PC-3 (cell line): ENCODE measurements at places on chromosomes 11 and 22. TPM values are rescaled to one million over a fixed set of nuclear protein-coding genes. Genes with fewer than 3 reads are reported as not detected.

DNA sequence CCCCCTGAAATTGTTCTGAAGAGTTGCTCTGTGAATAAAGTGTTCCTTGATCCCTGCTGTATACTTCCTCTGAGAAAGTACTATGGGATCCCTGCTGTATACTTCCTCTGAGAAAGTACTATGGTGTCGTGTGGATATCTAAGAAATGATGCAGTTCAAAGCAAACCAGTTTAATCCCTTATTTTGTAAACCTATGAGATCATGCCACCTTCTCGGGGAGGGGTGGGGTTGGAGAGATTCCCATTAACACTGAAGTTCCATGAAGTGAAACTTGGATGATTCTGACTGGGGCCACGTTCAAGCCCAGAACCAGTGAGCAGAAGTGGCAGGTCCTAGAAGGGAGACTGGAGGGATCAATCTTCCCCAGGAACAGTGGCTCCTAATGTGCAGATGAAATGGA lies 13.0 kb upstream of the TP53AIP1 start:
- H3K27ac ChIP-seq: no peak overlapping the region
- H3K4me3 ChIP-seq: no peak overlapping the region
- DNase-seq: no peak
- H3K36me3 ChIP-seq: no peaks in the 10 kb centered on the region
- H3K27me3 ChIP-seq: no peaks in the 10 kb centered on the region

The HMOX1 gene
- total RNA-seq: 14.5 and 16.5 TPM in 2 replicates

The OR52K2 gene
- not detected in 2 replicates for total RNA-seq

GRCh38 chr11:12216671-12217374 lies 106.4 kb downstream of the MICAL2 start:
- no peak for DNase-seq
- H3K4me1 ChIP-seq: peaks cover 20% of the 10 kb centered on the region
- H3K27me3 ChIP-seq: no peaks in the 10 kb centered on the region
- no peak overlapping the region for H3K27ac ChIP-seq
- H3K4me3 ChIP-seq: no peak overlapping the region

The DNAJB7 gene
- not detected in 2 replicates for total RNA-seq

DNA sequence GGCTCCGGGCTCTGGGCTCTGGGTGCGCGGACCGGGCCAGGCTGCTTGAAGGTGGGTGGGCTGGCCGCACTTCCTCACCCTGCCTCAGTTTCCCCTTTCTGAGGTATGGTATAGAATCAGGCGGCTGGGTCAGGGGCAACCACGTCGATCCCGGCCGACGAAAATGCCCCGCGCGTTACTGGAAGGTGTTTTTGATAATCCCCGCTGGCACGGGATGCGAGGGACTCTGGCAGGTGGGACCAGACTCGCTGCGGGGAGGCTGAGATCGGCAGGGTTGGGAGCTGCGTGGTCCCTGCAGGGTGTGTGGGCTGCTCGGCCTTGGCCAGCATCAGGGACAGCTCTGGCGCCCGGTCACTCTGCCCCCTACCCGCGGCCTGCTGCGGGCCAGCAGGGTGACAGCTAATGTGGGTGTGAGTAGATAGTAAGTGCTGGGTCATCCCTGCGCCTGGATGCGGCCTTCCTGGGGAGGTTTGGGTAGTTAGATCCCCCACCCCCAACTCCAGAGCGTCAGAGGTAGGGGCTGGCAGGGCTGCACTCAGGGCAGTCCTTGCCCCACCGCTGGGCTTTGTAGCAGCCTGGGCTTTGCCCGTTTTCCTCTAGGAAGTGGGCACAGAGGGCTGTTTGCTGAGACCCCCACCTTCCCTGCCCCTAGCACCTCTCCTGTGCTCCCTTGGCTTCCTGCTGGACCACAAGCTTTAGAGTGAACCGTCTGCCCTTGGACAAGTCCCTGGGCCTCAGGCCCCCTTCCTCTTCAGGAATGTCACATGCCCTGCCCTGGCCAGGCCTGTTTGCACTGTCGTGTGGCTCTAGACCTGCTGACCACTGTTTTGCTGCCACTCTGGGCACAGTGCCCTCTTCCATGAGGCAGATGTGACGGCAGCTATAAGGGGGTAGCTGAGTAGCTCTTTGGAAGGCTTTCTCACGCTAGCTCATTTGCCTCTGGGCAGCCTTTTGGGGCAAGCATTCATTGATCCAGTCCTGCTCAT lies 579 bp downstream of the TANGO2 start:
- H3K36me3 ChIP-seq: no peaks in the 10 kb centered on the region
- no peaks in the 10 kb centered on the region for H3K27me3 ChIP-seq
- H3K4me3 ChIP-seq: peak overlapping the region; percentile 85
- DNase-seq: peak; percentile 46

DNA sequence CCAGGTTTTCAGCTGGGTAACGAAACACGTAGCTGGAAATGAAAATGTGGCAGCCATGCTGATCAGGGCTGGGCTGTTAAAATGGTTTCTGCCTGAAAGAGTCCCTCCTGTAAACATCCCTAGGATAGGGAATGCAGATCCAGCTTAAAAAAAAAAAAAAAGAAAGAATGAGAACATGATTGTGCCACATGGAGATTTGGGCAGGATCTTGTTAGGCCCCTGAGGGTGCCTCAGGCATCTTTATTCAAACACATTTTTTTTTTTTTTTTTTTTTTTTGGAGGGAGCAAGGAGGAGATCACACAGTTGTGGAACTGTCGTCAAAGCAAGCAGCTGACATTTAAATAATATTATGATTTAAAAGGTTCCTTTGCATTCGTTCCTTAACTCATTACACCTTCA lies 900.3 kb downstream of the OPCML start:
- H3K4me3 ChIP-seq: no peak overlapping the region
- no peak for DNase-seq
- H3K27ac ChIP-seq: no peak overlapping the region
- no peaks in the 10 kb centered on the region for H3K27me3 ChIP-seq

DNA sequence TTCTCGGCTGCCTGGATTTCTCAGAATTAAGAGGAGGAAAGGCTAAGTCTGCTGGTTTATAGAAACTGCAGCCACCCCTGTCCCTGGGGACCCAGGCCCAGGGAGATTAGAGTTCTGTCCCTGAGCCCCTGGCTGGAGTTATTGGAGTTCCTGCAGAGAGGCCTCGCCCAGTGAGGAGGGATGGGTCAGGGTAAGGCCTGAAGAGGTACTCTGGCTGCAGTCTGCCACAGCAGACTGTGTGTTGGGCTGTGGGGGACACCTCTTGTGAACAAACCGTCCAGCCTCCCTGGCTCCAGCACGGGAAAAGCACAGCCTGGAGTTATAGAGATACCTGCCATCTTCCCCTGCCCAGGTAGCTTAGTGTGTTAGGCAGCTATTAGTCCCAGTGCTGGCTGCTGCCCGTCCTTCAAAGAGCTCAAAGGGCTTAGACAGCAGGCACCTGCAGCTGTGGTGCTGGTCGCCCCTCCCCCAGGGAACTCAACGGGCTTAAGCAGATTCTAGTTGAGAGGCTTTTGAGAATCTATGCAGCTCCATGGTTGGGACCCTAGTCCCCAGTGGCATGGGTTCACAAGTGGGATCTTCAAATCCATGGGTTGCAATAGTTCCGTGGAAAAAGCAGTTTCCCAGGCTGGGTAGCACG lies 36.6 kb upstream of the MUC15 start:
- H3K4me3 ChIP-seq: no peak overlapping the region
- H3K27me3 ChIP-seq: no peaks in the 10 kb centered on the region
- no peak for DNase-seq
- no peaks in the 10 kb centered on the region for H3K4me1 ChIP-seq

The C11orf97 gene
- total RNA-seq: not detected in 2 replicates

GRCh38 chr11:92362989-92363388 lies 138.4 kb downstream of the FAT3 start:
- H3K36me3 ChIP-seq: no peaks in the 10 kb centered on the region
- H3K4me1 ChIP-seq: no peaks in the 10 kb centered on the region
- no peak overlapping the region for H3K4me3 ChIP-seq
- no peak for DNase-seq
- no peak overlapping the region for H3K27ac ChIP-seq
- no peaks in the 10 kb centered on the region for H3K27me3 ChIP-seq

The SLC17A6 gene
- not detected in 2 replicates for total RNA-seq

DNA sequence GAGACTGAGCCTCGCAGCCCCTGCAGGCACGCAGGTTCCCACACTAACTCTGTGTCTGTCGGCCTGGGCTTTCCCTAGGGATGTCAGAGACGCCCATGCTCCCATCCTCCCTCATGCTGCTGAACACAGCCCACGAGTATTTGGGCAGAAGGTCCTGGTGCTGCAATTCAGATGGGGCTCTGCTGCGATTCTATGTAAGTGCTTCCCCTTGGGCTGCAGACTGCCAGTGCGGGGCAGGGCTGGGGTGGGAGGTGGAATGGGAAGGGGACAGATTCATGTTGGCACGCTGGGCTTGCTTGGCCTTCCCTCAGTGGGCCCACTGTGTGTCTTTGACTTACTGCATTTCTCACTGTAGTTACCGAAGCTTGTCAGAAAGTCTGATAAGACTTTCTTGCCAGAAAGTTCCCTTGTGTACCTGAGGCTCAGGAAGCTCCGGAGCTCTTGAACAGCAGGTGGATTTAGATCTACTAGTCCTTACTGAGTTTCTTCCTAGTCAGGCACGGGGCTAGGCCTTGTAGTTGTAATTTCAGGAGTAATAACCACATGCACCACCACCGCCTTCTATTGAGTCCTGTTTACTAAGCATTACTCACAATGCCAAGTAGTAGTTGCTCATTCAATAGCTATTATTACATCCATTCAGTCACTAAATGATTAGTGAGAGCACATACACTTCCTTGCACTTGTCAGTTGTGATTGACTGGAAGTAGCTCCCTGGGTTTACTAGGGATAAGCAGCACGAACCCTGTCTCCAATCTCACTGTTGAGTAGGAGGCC lies 65.2 kb downstream of the CABIN1 start:
- no peaks in the 10 kb centered on the region; the same call in 1 of the 2 replicates for H3K36me3 ChIP-seq
- peaks cover 10% of the 10 kb centered on the region for H3K4me1 ChIP-seq
- H3K27ac ChIP-seq: no peak overlapping the region
- H3K27me3 ChIP-seq: no peaks in the 10 kb centered on the region

GRCh38 chr11:1586699-1587098 lies 1.6 kb upstream of the KRTAP5-1 start:
- no peak for DNase-seq
- no peak overlapping the region for H3K27ac ChIP-seq
- H3K4me3 ChIP-seq: no peak overlapping the region
- H3K36me3 ChIP-seq: no peaks in the 10 kb centered on the region
- peaks cover 5% of the 10 kb centered on the region for H3K4me1 ChIP-seq
- no peaks in the 10 kb centered on the region for H3K27me3 ChIP-seq

DNA sequence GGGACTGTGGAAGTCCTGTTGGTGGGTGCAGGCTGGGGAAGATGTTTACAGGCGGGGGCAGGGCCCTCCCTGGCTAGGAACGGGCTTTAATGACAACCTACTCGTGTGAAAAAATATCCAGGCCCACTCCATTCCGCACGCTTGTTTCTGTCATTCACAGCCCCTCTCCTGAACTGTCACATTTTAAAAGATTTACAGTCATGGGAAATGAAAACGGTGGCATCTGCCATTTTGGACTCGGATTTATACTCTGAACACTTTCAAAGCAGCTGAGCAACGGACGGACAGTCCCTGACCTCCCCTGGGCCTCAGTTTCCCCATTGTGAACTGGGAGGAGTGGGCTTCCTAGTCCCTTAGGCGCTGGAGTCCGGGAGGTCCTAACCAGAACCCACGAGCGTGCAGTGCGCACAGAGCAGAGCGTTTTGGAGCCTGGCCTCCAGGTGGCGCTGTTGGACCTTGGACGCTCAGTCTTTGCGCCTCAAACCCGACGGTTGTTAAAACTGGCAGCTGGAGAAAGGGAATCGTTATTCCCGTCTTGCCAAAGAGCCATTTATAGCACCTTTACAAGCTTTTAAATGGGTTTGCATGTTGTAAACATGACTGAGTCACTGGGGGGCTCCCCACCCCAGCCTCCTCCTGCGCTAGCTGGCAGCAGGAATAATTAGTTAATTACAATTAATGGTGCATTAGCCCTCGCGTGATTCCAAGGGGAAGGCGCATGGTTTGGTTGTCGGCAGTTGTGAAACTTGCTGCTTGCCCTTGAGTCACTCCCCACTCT lies 75.3 kb downstream of the FBLN1 start:
- H3K4me1 ChIP-seq: no peaks in the 10 kb centered on the region
- peak; percentile 88 for DNase-seq
- no peak overlapping the region for H3K4me3 ChIP-seq
- H3K27me3 ChIP-seq: no peaks in the 10 kb centered on the region
- H3K36me3 ChIP-seq: no peaks in the 10 kb centered on the region

- DNase-seq: no peak
- H3K36me3 ChIP-seq: no peaks in the 10 kb centered on the region
- no peak overlapping the region for H3K4me3 ChIP-seq
- H3K27me3 ChIP-seq: no peaks in the 10 kb centered on the region
- no peaks in the 10 kb centered on the region for H3K4me1 ChIP-seq
Observed at GRCh38 chr11:69396051-69396947, 85.2 kb upstream of the LINC01488 start.

- no peaks in the 10 kb centered on the region for H3K27me3 ChIP-seq
- H3K4me1 ChIP-seq: peaks cover 22% of the 10 kb centered on the region
- no peaks in the 10 kb centered on the region for H3K36me3 ChIP-seq
- DNase-seq: no peak
- no peak overlapping the region for H3K27ac ChIP-seq
Observed at GRCh38 chr11:128575174-128575960, 12.0 kb downstream of the ETS1 start.

The KCNQ1OT1 gene
- total RNA-seq: 1.5 and 1.7 TPM in 2 replicates

DNA sequence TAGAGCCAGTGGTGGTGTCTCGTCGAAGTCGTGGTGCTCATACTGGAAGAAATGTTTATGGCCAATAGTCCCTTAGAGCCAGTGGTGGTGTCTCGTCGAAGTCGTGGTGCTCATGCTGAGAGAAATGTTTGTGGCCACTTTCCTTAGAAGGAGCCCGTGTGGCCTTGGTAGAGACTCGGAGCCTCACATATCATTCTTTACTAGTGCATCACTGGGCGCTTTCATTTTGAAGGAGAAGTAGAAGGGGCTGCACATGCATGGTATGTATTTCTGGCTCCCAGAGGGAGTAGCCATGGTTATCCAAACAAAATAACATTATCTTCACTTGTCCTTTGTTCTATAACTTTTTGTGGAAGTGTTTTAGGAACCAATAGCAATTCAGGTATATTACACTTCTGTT lies 69.5 kb downstream of the JAM3 start:
- H3K4me3 ChIP-seq: no peak overlapping the region
- no peak for DNase-seq
- no peaks in the 10 kb centered on the region for H3K36me3 ChIP-seq
- H3K27ac ChIP-seq: no peak overlapping the region
- peaks cover 54% of the 10 kb centered on the region for H3K27me3 ChIP-seq

- H3K27me3 ChIP-seq: no peaks in the 10 kb centered on the region
- no peak overlapping the region for H3K27ac ChIP-seq
- no peak overlapping the region for H3K4me3 ChIP-seq
- peaks cover 26% of the 10 kb centered on the region for H3K4me1 ChIP-seq
- DNase-seq: no peak
Observed at GRCh38 chr11:11572386-11572785, 49.4 kb downstream of the GALNT18 start.

- H3K27me3 ChIP-seq: no peaks in the 10 kb centered on the region
- no peak for DNase-seq
- H3K4me1 ChIP-seq: peaks cover 19% of the 10 kb centered on the region
- H3K4me3 ChIP-seq: no peak overlapping the region
- H3K27ac ChIP-seq: no peak overlapping the region
Observed at GRCh38 chr11:396948-397548, 3.0 kb downstream of the PKP3 start.
